ENCODE measurements at places on chromosomes 16 and 17.

DNA sequence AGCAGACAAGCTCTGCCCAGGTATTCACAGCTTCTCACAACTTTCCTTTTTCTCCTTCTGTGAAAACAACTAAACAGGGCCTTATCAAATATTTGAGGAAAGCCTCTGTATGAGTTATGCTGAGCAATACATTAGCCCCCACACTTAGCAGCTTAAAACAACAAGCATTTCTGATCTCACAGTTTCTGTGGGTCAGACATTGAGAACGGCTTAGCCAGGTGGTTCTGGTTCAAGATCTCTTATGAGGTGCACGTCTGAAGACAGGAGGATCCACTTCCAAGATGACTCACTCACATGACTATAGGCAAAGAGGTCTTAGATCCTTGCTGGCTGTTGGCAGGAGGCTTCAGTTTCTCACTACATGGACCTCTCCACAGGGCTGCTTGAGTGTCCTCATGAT is 181.4 kb upstream of the WSCD1 start:
- DNase-seq, result no peak

- no peak for DNase-seq
Observed at GRCh38 chr17:46135879-46136563, 57.2 kb downstream of the KANSL1 start.

GRCh38 chr17:45740553-45741330 is 43.4 kb upstream of the CRHR1 start:
- no peak for DNase-seq

- DNase-seq, result no peak
Observed at GRCh38 chr17:60134396-60135150, 15.2 kb upstream of the CA4 start.

- DNase-seq, result no peak
Observed at GRCh38 chr17:5773816-5774360, 189.6 kb upstream of the NLRP1 start.

- peak; percentile 38 for DNase-seq
Observed at GRCh38 chr17:46942441-46943217, 19.7 kb downstream of the GOSR2 start.

Measured in AG09319 (cell line).